ENCODE measurements at places on chromosomes 2 and 18.
A peak's percentile ranks its signal among the peaks of the same experiment; 100 is the strongest.

- DNase-seq, result no peak
Measured at GRCh38 chr18:49399003-49399402, 61.4 kb downstream of the DYM start.

DNA sequence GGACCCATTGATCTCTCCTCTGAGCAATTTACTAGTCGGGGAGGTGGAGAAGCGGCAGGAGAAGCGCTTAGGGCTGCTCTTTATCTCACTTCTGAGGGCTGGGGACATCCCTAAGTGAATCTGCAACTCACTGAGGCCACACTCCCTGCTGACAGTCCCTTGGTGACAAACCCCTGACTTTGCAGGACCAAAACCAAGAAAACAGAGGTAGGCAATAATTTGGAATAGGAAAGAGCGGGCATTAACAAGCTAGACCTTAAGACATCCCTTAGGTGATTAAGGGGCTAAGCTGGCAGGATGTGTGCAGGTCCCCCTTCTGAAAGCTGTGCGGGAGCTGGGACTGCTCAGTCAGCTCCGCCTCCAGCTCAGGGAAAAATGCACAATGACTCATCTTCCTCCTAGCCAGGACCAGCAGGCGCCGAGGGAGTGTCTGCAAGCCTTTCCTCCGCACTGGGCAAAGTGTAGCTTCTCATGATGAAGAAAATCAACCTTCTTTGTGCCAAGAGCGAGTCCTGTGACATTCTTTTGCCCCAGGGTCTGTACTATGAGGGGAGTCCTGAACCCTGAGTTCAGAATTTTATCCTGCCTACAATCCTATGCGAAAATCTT, 63.3 kb downstream of the BOD1L2 start:
- DNase-seq, result no peak

GRCh38 chr2:85143463-85144082, 10.4 kb downstream of the TCF7L1 start:
- no peak for DNase-seq

DNA sequence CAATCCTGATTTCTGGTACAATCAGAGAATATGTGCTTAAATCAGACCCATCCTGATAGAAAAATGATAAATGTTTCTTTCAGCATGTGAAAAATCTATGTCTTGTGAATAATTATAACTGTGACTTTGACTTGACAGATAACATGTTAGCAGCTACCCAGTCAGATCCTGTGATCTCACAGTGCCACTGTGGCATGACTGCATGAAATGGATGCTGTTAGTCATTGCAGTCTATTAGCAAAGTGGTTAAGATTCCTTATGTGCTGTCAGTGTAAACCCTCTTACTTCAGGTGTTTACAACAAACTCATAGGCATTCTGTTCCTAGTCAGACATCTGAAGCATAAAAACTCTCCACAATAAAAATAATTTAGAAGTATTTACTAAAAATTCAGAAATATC, 244.6 kb upstream of the RND3 start:
- DNase-seq, result no peak

- no peak for DNase-seq
Measured at GRCh38 chr2:176819306-176819705, 393.3 kb upstream of the HNRNPA3 start.

GRCh38 chr2:146587291-146587713, 1257.5 kb upstream of the ACVR2A start:
- DNase-seq, result no peak

GRCh38 chr2:195514365-195514764, 142.7 kb upstream of the SLC39A10 start:
- no peak for DNase-seq

GRCh38 chr2:232521959-232522622, 1.9 kb downstream of the PRSS56 start:
- DNase-seq, result peak; percentile 47

GRCh38 chr2:105378921-105379383, 19.9 kb downstream of the FHL2 start:
- DNase-seq, result no peak

- no peak for DNase-seq
Measured at GRCh38 chr2:117086174-117086942, 728.1 kb upstream of the DDX18 start.

DNA sequence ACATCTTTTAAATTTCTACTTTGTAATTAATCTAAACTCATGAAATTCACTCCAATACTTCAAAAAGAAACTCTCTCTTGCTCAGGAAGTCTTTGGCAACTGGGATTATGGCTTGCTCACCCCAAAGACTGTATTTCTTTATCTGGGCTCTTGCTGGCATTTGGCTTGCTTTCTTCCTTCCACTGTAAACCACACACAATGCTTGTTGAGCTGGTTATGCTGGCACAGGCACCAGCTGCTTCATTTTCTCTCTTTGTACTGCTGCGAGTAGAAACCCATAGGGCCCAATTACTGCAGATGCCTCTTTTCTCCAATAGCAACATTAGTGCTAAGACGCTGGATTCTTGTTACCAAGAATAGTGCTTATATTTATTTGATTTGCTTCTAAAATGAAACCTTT, 51.4 kb downstream of the SLC38A11 start:
- no peak for DNase-seq

- DNase-seq, result no peak
Measured at GRCh38 chr2:170715062-170715931, at the start of gene SP5. TSS of gene SP5 (plus strand) at chr2:170715337. CDS start at chr2:170715513, 176 bp downstream.

DNA sequence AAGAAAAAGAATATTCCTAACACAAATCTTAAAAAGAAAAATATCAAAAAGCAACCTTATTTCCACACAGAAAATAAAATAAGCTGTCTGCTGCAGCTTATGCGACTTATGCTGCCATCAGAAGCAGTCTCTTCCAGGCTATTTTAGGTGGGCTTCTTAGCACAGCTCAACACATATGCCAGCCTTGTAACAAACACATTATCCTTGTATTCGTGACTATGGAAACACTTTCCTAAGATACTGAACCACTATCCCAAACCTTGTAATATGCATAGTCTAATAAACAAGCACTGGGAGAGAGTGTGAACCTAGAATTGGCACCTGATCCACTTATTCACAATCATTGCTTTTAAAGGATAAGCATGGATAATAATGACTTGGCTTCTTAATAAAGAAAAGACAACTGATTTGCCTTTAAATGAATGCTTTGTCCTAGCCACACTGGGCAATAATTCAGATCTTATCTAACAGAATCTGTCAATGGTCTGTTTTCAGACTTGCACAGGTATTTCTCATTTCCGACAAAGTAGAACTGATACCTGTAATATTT, 40.0 kb upstream of the RNU4ATAC start:
- DNase-seq, result no peak

GRCh38 chr18:8849696-8850095, 144.3 kb downstream of the MTCL1 start:
- DNase-seq, result no peak

GRCh38 chr2:217415316-217415715, 555.5 kb upstream of the TNP1 start:
- DNase-seq, result no peak

GRCh38 chr18:35917043-35917442, 55.4 kb upstream of the RMP24 start:
- no peak for DNase-seq

GRCh38 chr2:125516496-125517109, 1139.4 kb upstream of the GYPC start:
- DNase-seq, result no peak

DNA sequence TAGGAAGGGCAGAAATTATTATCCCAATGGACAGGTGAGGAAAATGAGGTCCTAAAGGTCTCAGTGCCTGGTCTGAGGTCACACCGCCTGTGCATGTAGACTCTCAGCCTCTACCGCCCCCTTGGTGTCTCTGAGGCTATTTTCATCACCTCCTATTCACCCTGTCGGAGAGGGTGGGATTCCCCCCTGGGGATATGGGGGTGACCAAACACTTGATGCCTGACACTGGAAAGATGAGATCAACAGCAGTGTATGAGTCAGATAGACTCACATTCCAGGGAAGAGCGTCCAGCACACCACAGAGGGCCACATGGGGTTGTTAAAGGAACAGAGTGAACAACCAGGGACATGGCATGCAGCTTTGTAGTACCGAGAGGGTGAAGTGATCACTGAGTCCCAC, 199.7 kb downstream of the SMAD2 start:
- no peak for DNase-seq

- DNase-seq, result no peak
Measured at GRCh38 chr2:66660804-66661203, 225.9 kb downstream of the MEIS1 start.

GRCh38 chr18:56962322-56962721, 184.6 kb upstream of the BOD1L2 start:
- DNase-seq, result no peak

GRCh38 chr2:227411990-227412350, 24.2 kb upstream of the SCYGR1 start:
- no peak for DNase-seq

DNA sequence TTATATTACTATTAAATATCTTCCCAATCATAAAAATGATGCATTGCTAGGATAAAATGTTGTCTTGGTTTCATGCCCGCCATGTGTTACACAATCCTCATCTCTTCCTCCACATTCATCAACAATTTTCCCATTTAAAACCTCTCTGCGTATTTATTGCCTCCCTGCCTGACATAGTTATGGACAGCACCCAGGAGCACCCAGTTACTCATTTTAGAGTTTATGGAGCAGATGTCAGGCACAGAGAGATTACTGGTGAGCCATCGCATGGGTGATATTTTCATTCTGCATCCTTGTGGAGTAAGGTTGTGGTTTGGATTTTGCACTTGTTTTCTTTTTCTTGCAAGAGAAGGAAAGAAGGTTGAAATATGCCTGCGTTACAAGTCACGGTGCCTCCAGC, 116.7 kb upstream of the NPAS2 start:
- no peak for DNase-seq

GRCh38 chr2:232139786-232140562, 178.5 kb downstream of the DIS3L2 start:
- no peak for DNase-seq

DNA sequence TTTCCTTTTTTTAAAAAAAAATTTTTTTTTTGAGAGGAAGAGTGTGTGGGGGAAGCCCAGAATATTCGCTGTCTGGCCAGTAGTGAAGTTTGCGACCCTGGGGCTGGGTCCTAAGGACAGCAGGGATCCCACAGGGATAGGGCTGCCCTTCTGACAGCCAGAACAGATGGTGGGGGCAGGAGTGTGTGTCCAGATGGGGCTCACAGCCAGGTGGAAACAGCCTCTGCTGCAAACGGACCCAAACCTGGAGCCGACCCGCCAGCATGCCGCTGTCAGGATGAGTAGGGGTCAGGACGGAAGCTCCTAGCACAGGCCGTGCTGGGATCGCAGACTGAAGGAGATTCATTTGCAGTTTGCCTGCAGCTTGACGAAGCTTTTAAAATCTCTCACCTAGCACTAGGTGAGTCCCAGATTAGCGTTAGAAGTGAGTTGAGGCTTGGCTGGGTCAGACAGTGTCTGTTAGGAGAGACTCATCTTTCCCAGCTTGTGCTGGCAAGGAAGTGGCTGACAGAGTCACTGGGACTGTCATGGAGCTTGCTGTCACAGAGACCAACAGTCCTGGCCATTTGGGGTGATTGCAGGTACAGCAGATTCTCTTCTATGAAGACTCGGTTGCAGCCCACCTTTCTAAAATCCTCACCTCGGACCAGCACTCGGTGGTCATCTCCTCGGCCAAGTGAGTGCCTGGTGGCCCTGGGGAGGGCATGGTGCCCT, 93.4 kb downstream of the DGKD start:
- no peak for DNase-seq

- no peak for DNase-seq
Measured at GRCh38 chr2:104563398-104563996, 290.4 kb upstream of the POU3F3 start.

DNA sequence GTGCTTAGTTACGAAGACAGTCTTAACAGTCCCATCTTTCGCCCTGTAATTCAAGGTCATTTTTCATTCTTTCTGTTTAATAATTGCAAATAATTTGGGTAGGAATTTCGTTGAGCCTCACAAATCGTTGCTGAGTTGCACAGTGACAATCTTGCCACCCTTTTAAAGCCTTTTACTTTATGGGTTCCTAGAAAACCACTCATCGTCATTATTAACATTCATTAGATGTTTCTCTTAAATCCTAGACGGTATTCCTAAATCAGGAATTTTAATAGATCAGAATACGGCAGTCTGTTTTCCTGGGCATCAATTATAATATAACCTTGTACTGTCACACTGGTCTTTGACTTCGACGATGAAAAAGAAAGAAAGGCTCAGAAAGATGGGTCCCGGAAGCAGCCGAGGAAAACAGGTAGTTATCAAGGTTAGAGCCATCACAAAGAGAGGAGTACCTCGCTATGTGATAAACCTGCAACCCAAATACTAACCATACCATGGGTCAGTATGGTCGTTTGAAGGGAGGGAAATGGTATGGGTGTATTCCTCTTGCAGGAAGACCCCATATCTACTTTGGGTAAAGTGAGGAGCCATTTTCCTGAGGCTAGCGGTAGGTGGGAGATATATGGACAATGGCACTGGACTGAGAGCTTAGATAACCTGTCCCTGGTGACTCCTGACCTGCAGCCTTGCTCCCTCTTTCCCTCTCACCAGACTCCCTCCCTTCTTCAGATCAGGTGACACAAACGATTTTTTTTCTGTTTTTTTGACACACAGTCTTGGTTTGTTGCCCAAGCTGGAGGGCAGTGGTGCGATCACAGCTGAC, 981 bp upstream of the SF3B1 start:
- DNase-seq, result no peak

- no peak for DNase-seq
Measured at GRCh38 chr2:122595065-122595464, 839.6 kb downstream of the TSN start.

GRCh38 chr2:3598912-3599854, 4.3 kb downstream of the COLEC11 start:
- no peak for DNase-seq

DNA sequence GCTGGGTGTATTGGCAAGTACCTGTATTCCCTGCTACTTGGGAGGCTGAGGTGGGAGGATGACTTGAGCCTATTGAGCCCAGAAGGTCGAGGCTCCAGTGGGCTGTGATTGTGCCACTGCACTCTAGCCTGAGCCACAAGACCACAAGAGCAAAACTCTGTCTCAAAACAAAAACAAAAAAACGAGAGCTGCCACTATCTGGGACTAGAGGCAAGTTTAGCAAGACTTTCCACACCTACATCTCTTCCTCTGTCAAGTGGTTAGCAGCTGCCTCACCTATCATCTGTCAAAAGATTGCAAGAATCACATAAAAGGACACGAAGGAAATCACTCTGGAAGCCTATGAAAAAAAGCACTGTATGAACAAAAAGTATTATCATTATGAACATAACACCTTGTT, 55.2 kb upstream of the RIOK3 start:
- no peak for DNase-seq

All from CD4-positive, alpha-beta T cell treated with Interferon gamma for 1 hour (primary cell).